Heart left ventricle (tissue), 16 donors: ENCODE measurements at places on chromosomes 1 and 21. TPM values are rescaled to one million over a fixed set of nuclear protein-coding genes. Genes with fewer than 3 reads are reported as not detected.

FCRL1 gene
- not detected for total RNA-seq

CBR3 gene
- total RNA-seq, result 2.9 TPM

GRCh38 chr1:6922096-6922931 is 137.1 kb downstream of the CAMTA1 start:
- no peak overlapping the region for H3K4me3 ChIP-seq
- no peak for DNase-seq

GRCh38 chr1:203860396-203861025 is 888 bp upstream of the SNRPE start:
- H3K36me3 ChIP-seq, result no peaks in the 10 kb centered on the region
- H3K27me3 ChIP-seq, result no peaks in the 10 kb centered on the region
- no peak for DNase-seq

DNA sequence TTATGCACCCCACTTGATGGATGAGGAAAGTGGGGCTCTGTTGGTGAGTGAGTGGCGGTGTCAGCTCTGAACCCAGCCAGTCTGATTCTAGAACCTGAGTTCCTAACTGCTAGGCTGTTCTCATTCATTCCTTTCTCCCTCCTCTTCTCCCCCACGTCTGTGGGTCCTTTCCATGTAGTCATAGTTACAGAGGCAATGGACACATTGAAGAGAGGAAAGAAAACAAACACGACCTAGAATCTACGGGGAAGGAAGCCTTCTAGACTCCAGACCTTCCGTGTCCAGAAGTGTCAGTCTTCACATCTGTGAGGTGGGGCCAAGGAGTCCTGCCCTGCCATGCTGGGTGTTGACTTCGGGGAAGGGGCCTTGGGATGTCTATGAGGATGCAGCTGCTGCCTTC is 115.8 kb upstream of the WNT4 start:
- H3K27me3 ChIP-seq, result peaks cover 49% of the 10 kb centered on the region
- no peaks in the 10 kb centered on the region for H3K4me1 ChIP-seq
- DNase-seq, result no peak

- H3K27ac ChIP-seq, result no peak overlapping the region
- no peak overlapping the region for H3K4me3 ChIP-seq
Observed at GRCh38 chr1:67801903-67802302, 31.4 kb downstream of the GNG12 start.

GRCh38 chr1:112395256-112395820 is 676 bp upstream of the CTTNBP2NL start:
- no peaks in the 10 kb centered on the region for H3K36me3 ChIP-seq
- H3K4me3 ChIP-seq, result peak overlapping the region; percentile 61
- H3K27ac ChIP-seq, result peak overlapping the region; percentile 95

GRCh38 chr1:225418059-225418458 is 9.8 kb downstream of the LBR start:
- no peaks in the 10 kb centered on the region for H3K4me1 ChIP-seq
- H3K27me3 ChIP-seq, result no peaks in the 10 kb centered on the region
- DNase-seq, result no peak
- H3K36me3 ChIP-seq, result peaks cover 8% of the 10 kb centered on the region
- H3K4me3 ChIP-seq, result no peak overlapping the region
